Stimulated activated CD4-positive, alpha-beta T cell treated with anti-CD3 and anti-CD28 coated beads, Interleukin-2, amount 100 ng/mL, for 48 hours (primary cell): ENCODE measurements at places on chromosomes 11 and 22.

GRCh38 chr11:117722082-117722481 lies 74.9 kb downstream of the DSCAML1 start:
- no peak for DNase-seq

DNA sequence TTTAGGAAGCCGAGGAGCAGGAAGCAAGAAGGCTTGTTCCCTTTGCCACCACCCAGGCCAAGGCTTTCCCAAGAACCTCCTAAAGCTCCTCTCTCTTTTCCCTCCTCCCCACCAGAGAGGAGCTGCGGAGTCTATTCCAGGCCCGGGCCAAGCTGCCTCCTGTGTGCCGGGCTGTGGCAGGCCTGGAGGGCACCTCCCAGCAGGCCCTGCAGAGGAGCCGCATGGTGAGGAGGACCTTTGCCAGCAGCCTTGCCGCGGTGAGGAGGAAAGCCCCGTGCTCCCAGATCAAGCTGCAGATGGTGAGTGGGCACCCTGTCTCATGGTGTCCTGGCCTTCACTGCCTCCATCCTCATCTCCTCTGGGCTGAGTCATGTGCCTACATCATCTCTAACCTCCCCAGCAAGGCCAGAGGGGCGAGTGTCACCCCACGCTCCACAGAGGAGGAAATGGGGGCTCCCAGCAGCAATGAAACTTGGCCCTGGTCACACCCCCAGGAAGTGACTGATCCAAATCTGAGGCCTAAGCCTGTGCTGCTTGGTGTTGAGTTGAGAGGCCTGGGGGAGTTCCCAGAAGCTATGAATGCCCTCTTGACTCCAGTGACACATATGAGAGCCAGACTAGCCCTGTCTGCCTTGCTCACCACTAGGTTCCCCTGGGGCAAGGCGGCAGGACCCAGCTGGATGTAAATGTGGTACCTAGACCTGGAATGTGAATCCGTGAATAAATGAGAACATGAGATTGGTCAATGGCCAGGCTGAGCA lies 104.2 kb downstream of the MYO18B start:
- no peak for DNase-seq

GRCh38 chr11:10247011-10247410 lies 47.0 kb downstream of the SBF2 start:
- DNase-seq = no peak

GRCh38 chr11:61745781-61746441 lies 6.5 kb upstream of the MYRF start:
- DNase-seq = no peak

DNA sequence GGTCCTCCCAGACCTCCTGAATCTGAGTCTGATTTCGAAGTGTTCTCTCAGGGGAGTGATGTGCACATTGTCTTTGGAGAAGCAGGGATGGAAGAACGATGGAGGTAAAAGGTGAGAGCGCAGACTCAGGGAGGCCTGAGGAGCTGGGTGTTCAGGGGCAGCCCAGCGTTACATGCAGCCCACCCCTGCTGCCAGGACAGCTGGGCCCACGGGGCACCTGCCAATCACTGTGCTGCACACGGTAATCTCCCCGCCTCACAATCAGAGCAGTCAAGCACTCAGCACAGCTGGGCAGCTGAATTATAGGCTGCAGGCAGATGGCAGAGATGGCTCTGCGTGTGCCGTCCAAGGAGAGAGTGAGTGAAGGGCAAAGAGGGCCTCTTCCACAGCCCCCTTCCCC lies 17.9 kb upstream of the HTR3A start:
- DNase-seq = no peak

- DNase-seq = no peak
These were observed 14.5 kb downstream of the CRTAM start for GRCh38 chr11:122852796-122853160.

DNA sequence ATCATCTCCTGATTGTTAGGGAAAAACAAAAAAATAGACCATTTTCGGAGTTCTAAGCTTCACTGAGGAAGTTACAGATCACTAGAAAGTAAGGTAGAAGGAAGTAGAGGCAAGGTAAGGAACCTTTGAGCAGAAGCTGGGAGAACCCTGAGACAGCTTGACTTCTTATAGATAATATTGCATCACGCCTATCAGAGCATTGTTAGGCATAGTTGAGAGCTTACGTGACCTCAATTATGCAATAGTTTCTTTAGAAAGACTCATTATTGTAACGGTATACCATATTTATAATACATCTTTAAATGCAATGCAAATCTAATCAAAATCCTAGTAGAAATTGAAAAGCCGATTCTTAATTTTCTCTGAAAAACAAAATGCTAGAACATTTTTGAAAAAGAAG lies 4.9 kb downstream of the TBRG1 start:
- DNase-seq = no peak
